ENCODE measurements at places on chromosomes 7 and 10.

DNA sequence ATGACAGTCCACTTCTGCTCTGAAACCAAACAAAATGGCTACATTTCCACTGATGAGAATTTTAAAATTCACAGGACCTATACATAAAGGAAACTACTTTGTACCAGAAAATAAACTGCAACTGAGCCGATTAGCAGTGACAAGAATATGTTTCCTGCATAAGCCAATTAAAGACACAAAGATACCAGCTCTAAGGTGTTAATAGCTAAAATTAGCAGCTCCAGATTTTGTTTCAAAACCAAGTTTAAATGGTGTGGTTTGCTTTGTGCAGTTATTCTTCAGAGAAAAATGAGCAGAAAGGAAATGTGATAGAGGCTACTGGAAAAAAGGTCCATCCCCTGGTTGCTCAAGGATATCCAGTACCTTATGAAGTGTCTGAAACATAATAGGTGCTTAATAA lies 123.2 kb downstream of the ANK3 start:
- no peak for DNase-seq

DNA sequence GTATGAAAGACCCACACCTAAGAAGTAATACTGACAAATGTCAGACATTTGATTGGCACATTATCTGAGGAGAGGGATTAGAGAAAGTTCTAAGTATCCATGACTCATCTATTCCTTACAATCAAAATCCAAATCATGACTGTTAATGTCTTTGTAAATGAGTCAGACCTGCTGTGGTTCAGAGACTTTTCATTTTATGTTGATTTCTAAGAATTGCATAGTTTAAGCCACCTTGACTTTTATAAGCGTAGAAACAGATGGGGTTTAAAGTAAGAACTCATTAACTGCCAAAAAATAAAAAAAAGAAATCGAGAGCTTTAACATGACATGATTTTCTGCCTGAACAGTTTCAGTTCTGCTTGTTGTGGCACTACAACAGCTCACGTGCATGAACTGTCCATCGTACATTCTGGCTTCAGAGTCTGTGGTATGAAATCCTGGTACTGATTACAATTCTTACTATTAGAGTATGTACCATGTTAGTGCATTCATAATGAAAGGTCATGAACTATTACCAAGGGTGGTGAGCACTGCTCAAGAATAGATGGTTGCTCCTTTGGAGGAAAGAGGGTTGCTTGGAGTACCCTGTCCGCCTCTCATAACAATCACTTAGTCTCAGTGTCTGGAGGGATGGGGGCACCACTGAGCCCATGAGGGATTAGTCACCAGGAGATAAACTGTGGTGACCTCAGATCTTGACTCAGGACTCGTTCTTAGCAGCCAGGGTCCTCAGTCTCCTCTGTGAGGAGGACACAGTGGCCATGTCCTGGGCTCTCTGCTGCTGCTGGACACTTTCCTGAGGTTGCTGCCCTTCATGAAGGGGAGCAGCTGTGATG lies 42.2 kb downstream of the ACSM6 start:
- no peak for DNase-seq

GRCh38 chr10:104033966-104034365 lies 51.7 kb downstream of the COL17A1 start:
- DNase-seq, result no peak

DNA sequence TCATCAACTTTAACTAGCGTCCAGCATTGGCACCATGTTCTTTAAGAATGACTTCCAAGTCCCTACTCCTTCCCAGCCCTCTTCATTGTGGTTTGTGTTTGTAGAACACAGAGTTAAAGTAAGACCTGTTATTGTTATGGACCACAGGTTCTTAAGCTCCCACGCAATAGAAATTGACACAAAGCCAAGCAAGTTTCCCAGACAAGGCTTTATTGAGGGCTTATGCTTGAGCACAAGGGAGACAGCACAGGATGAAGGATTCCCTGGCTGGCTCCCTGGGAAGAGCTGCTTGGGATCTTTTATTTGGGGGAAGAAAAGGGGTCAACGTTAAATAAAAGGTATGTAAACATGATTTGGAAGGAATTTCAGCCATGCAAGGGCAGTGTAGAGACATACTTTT lies 44.3 kb upstream of the PRKCQ start:
- no peak for DNase-seq

DNA sequence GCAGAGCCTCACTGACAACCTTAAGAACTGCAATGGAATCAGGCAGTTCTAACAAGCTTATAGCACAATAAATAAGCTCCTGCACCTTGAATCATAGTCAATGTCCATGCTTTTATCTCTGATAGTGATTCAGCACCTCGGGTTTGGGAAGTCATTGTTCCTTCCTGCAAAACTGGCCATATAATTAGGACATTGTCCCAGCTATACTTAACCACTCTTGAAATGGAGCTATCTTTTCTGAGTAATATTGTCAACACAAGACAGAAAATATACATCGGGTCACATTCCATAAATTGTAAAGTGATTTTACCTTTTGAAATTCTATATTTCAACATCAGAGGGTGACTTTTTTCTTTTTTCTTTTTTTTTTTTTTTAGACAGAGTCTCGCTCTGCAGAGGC lies 682.8 kb downstream of the KCNMA1 start:
- no peak for DNase-seq

DNA sequence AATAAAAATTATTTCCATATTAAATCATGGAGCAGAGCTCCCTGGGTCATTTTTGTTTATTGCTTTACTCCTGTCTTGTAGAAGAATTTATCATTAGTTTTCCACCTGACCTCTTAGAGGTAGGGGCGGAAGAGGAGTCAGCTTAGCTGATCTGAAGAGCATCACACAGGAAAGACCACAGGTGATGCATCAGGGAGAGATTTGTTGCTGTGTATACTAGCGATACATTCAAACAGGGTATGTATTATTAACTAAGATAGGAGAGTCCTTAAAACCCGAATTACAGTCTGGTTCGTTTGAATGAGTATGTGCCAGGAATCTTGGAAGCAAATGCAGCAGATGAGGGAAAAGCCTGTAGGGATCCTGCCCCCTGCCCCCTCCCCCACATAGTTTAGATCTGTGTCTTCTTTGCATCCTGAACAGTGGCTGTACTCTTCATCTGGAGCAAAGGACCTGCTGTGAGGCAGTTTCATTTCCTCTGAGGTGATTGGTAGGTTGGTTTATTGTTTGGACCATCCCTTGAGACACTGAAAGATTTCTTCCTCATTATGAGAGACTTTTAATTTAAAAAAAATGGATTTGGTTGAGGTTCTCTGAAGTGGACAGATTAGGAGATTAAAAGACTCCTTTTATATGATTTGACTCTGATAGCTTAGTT lies 177.0 kb downstream of the SND1 start:
- no peak for DNase-seq

GRCh38 chr10:99966306-99966705 lies 43.4 kb downstream of the DNMBP start:
- peak; percentile 49 for DNase-seq

DNA sequence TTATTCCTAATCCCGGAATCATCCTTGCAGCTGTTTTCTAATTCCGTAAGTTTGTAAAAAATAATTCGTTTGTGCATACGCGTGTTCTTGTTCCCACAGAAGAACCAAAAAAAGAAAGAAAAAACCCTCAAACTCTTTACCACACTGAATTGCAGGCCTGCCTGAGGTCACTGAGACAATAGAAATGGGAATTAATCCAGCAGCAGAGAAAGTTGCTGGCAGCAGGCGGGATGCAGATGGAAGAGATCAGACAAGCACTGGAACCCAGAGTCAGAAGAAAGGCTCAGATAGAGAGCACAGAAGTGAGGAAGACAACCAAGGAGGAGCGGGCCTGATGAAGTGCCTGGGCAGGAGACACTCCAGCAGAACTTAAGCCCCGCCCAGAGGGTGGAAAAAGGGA lies 141.5 kb upstream of the VWC2 start:
- no peak for DNase-seq

- DNase-seq, result peak; percentile 76
These were observed 6.7 kb upstream of the OAT start for GRCh38 chr10:124425227-124425962.

DNA sequence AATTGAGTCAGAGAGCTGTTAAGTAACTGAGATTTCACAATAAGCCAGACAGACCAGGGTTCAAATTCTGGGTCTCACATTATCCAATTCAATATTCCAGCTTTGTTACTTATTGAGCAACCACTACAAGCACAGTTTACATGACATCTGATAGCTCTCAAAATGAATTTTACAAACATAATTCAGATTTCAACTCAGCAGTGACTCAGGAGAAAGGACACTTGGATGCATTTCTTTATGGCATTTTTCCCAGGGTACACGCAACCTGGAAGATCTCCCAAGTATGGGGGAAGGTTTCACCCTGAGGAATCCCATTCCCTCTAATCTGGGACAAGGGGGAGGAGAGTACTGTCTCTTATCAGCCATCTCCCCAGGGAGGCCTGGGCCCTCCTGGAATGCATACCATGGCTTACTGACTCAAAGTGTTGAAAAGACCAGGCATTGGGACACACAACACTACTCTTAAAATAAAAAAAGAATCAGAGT lies 102.4 kb downstream of the CFTR start:
- peak; percentile 42 for DNase-seq

- peak; percentile 71 for DNase-seq
These were observed 922 bp downstream of the PPA1 start for GRCh38 chr10:70232155-70232858.

GRCh38 chr10:113326160-113327111 lies 226.4 kb upstream of the HABP2 start:
- no peak for DNase-seq

DNA sequence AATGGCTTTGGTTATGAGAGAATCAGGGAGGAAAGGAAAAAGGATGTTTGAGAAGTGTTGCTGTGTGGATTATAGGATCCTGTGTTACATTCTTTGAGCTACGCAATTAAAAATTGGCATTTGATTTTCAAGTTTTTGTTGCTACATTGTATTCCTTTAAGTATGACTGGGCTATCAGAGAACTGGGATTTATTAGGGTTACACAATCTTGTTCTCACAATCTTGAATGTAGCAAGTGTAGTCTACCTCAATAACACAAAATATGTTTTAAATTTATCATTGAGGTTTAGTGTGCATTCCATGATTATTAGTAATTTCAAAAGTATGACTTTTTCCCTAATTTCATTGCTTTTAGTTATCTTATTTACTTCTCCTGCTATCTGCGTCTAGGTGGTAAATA lies 113.9 kb downstream of the CACNB2 start:
- DNase-seq, result no peak

DNA sequence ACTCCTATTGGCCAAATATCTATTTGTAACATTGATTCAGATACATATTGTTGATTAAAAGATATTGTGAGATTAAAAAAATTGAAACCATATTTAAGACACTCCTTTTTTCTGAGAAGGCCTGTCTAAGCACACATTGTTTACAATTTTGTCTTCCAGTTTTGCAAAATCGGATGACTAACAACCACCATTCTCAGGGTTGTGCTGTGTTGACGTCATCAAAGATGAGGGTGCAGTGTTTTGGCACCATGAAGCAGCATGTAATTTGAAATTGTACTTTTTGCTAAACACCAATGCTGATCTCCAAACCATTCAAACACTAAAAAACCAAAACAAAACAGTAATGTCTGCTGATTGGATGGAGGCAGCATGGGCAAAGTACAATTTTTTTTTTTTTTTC lies 7.4 kb downstream of the CREB5 start:
- no peak for DNase-seq

DNA sequence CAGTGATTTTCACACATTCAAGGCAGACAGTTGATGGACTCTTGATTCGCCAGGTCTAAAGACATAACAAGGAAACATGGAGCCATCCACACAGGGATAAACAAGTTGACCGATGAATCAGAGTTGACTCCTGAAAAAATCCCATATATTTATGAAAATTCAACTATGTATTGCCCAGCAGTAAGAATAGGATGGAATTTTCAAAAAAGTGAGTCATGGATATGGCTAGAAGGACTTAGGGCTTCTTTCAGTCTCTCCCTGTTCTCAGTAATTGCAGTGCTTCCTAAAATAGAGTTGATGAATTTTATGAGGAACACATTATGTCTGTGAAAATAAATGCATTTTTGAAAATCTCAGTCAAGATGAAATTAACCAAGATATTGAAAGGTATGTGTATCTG lies 301.2 kb downstream of the PLXDC2 start:
- no peak for DNase-seq

DNA sequence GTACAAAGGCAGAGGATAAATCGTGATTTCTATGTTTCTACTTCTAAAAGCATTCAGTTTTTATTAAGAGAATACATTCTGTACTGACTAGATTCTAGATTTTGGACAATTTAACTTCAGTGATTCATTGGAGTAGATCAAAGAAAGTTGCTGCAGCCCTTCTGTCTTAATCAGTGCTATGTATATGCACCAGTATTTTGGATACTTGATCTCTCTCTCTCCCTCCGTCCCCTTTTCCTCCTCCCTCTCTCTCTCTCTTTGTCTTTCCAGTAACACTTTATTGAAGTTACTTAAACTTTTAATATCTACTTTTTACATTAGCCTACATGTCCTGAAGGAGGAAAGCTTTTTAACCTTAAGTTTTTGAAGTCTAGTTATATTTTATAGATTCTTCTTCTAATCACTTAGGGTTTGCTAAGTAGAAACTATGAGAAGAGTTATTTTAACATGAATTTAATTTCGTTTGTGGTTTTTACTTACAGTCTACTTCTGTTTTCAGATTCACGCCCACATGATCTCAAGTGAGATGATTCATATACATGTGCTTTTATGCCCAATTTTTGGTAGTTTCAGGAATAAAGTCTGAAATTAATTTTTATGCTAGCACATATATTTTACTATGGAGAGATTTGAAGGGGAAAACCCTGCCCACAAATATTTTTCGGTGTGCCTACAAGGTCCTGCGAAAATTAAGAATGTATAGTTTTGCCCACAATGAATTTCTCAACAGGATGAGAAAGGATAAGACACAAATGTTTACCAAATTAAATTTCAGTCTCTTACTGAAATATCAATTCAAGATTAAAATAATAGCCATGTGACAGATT lies 9.1 kb downstream of the MDFIC start:
- no peak for DNase-seq

DNA sequence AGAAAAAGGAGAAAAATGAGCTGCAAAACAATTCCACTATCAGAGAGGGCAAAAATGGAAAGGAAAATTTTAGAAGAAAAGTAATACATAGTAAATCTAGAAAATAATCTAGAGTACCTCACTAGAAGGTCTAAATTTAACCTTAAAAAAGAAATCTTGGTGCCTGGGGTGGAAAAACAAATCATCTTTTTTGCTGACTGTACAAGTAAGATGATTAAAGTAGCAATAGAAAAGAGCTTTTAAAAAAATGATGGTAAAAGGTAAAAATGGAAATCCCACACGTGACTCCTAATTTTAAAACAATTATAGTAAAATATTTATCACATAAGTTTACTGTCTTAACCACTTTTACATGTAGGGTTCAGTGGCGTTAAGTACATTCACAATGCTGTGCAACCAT lies 28.8 kb upstream of the GOT1 start:
- no peak for DNase-seq

- peak; percentile 65 for DNase-seq
These were observed 3.7 kb upstream of the ABHD11 start for GRCh38 chr7:73742338-73742752.

GRCh38 chr7:130490311-130490791 lies 1.5 kb upstream of the MEST start:
- peak; percentile 26 for DNase-seq

- no peak for DNase-seq
These were observed 92.0 kb upstream of the GPR26 start for GRCh38 chr10:123574109-123574698.

Measured in large intestine (tissue), 12 donors.